Fibroblast of skin of back (primary cell): ENCODE measurements at places on chromosomes 1 and 21.

DNA sequence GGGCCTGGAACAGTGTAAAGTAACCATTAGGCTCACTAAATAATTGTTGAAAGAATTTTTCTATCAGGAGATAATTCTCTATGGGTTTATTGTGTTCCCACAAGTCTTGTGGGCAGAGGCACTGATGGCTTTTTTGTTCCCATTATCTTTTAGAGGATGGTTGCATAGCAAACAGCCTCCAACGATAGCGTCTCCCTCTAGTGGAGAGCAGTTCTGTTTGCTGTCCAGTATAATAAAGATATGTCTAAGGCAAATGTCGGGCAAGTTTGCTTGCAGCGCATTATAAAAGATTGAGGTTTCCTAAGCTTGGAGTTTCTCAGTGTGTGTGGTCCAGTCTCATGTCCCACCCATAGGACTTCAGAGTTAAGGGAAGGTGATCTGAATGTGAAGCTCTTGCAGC lies 1.3 kb upstream of the SLC6A17 start:
- DNase-seq: no peak

- no peak for DNase-seq
These were observed 31.2 kb downstream of the TSEN15 start for GRCh38 chr1:184082541-184083415.

GRCh38 chr21:32298148-32298559 lies 501 bp upstream of the MRAP start:
- no peak for DNase-seq

DNA sequence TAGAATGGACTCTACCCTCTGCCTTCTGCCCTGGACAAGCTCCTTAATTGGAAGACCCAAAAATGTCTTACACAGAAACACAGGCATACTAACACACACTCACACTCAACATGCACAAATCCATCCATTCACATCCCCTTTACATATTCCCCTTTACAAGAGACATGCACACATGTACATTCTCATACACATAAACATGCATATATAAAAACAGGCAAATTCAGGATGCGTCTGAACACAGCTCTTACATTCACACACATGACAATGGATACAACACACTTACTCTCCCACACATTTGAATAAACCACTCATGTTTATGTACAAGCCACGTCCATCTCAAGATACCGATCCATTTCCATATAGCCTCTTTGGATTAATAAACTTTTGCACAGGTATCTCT lies 84.4 kb downstream of the HMGB4 start:
- no peak for DNase-seq

DNA sequence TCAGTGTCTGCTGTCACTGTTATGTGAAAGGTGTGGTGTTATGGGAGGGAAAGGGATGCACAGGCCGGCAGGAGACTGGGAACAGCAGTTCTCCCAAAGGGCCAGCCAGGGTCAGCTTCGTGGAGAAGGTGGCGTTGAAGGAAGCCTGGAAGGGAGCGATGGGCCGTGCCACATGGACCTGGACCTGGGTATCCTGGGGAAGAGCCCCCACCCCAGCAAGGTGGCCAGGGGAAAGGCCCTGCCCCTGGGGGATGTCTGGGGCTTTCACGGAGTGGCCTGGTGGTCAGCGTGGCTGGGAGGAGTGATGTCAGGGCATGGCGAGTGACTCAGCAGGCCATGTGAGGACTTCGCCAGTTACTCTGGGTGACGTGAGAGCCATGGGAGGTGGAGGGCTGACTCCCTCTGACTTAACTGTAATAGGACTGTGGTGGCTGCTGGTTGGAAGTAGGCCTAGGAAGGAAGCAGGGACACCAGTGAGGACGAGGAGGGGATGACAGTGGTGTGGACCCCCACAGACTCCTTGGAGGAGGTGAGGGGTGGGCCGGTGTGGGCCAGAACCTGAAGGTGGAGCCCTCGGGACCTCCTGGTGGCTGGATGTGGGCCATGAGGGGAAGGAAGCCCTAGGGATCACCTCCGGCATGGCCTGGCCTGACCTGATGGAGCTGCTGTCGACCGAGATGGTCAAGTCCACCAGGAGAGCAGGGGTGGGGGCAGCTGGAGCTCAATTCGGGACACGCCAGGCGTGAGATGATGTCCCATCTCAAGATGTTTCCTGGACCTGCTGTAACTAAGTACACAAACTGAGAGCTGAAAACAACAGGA lies 54.5 kb downstream of the BACE2 start:
- DNase-seq: peak; percentile 2

DNA sequence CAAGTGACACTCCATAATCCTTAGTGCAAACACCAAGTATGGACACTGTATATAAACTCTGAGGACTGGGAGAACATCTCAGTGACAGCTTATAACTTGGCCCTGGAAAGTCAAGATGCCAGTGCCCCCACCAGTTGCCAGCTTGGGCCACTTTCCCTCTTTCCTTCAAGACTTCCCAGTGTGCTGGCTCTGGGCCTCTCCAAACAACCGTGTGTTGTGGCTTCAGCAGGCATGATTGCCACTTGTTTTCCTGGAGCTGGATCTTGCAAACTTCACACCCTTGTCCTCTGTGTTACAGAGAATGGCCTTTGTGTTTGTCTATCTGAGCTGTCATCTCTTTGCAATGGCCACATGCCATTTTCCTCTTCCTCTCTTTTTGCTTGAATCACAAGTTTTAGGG lies 37.0 kb downstream of the CCDC185 start:
- no peak for DNase-seq

GRCh38 chr1:178241057-178241456 lies 147.2 kb downstream of the RASAL2 start:
- DNase-seq: peak; percentile 70

DNA sequence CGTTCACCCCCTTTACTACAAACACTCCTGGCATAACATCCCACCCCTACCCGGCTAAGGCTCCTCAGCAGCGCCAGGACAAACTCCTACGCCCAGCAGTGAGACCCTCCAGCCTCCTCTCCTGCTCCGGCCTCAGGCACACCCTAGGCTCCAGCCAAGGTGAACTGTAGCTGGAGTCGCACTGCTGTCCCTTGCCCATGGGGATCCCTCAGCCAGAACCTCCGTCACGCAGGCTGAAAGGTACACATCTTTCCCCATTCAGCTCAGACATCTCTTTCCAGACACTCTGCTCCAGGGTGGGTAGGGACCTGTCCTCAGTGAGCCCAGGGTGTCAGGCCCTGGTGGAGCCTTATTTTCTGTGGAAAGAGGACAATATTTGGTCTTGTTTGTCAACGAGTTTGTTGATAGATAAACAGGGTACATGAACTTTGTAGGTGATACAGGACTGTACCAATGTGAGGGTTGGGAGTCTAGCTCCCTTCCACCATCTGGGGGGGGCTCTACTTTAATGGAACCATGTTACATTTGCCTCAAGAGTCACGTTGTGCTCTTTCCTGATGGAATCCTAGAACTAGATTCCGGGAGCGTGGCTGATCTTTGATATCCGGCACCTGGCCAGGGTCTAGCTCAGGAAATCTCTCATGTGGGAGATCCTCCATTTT lies 56.5 kb upstream of the SSBP3 start:
- DNase-seq: no peak

DNA sequence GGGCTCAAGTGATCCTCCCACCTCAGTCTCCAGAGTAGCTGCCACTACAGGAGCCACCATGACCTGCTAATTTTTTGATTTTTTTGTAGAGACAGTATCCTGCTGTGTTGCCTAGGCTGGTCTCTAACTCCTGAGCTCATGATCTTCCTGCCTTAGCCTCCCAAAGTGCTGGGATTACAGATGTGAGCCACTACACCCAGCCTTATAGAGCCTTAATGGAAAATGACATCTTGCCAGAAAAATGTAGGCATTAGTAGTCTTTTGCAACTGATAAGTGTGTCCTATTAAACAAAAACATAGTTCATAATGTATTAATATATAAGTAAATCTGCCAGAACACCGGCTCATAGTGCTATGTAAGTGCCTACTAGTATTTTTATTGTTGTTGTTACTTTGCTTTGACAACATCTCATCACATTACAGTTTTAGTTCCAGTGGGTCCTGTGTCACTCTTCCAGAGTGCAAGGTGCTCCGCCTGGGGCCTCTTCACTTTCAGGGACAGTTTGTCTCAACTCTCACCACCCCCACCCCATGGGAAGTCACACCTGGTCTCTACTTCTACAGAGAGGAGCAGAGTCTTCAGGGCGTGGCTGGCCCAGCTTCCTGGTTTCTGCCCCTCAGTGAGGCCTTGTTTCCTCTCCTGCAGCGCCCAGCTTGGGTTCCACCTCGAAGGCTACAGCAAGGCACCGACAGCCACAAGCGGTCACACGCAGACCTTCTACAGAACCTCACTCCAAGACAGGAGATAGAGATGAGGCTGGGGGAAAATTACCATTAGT lies 30.1 kb downstream of the RHOU start:
- no peak for DNase-seq

DNA sequence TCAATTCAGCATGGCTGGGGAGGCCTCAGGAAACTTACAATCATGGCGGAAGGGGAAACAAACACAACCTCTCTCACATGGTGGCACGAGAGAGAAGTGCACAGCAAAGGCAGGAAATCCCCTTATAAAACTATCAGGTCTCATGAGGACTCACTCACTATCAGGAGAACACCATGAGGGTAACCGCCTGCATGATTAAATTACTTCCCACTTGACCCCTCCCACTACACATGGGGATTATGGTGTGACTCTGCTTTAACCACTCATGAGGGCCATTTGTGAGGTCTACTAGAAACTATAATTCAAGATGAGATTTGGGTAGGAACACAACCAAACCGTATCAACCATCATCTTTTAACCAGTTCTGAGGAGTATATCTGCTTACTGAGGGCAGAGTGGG lies 387.4 kb upstream of the NFIA start:
- DNase-seq: no peak

DNA sequence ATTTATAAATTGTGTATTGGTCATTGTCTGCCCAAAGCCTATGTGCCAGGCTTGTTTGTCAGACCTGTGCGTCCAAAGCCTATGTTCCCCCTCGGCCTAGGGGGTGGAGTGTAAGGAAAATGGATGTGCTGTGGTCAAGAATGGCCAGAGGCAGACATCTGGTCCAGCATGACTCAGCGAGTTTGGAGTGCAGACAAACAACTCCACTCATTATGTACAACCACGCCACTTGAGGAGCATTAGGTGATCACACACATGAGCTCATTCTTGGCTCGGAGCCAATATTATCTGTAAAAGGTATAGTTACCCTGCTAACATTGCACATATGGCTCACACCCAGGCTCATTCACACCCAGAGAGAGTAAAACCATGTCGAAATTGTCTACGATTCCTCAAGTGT lies 1047.6 kb upstream of the ADGRL4 start:
- peak; percentile 2 for DNase-seq

GRCh38 chr21:16124378-16125138 lies 394.8 kb downstream of the USP25 start:
- DNase-seq: peak; percentile 90

GRCh38 chr1:78291418-78291817 lies 199.4 kb upstream of the PTGFR start:
- no peak for DNase-seq

GRCh38 chr1:56268519-56269140 lies 310.7 kb downstream of the PLPP3 start:
- no peak for DNase-seq

- no peak for DNase-seq
These were observed 6.4 kb downstream of the ARHGEF19 start for GRCh38 chr1:16205891-16206546.

DNA sequence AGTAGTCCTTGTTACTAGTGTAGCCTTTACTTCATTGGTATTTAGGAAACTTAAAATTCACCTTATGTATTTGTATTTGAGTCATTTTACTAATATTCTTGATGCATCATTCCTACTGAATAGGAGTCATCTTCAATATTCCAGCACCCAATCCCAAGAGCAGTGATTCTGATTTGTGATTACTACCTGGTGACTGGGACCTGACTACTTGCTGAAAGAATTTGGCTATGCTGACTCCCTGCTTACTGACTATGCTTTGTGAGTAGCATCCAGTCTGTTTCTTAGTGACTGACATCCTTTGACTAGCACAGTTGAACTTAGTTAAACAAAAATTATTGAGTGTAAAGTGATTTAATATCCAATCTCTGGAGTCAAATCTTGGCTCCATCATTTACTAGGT lies 129.9 kb upstream of the NEGR1 start:
- DNase-seq: peak; percentile 47

- DNase-seq: peak; percentile 63
These were observed 23.2 kb downstream of the CD1D start for GRCh38 chr1:158203693-158204457.

- no peak for DNase-seq
These were observed 1264.3 kb upstream of the ADGRL2 start for GRCh38 chr1:80536461-80536860.

DNA sequence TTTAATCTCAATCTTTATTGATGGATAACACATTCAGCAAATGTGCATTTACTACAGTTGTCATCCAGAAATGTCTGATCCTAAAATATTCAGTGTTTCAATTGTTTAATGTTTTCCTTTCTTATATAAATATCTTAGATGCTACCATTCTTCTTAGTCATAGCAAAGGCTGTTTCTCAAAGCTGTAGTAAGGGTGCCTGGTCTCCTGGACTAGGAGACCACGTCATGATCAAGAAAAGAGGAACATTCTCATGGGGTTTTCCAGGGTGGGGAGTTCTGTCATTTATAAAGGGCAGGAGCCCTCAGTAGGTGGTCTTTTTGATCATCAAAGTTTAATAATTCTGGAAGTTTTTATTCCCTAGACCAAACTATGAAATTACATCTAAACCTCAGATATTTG lies 292.8 kb downstream of the HMCN1 start:
- peak; percentile 86 for DNase-seq

DNA sequence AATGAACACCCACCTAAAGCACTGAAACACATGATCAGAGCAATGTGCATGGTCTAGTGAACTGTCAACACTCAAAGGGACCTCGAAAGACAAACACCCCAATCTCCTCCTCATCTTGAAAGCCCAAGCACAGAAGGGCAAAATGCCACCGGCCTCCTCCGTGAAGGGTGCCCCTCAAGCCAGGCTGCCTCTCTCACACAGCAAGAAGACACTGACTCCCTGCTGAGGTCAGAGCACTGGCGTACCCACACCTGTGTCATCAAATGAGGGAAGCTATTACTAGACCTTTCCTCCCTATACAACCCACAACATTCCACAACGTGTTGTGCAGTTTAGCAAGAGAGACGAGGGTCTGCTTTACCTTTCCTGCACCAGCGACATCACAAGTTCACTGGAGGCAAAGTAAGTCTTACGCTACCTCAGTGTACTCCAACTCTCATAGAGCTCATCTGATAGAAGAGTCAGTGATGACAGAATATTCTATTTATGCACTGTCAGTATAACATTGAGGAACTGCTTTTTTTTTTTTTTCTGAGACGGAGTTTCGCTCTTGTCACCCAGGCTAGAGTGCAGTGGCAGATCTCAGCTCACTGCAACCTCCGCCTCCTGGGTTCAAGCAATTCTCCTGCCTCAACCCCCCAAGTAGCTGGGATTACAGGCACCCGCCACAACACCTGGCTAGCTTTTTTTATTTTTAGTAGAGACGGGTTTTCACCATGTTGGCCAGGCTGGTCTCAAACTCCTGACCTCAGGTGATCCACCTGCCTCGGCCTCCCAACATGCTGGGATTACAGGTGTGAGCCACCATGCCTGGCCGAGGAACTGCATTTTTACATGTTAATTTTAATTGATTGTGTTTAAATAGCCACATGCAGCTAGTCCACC lies 3.3 kb downstream of the SH3BP5L start:
- DNase-seq: no peak
